ELR (cell line): ENCODE measurements at places on chromosomes 16 and 17.

DNA sequence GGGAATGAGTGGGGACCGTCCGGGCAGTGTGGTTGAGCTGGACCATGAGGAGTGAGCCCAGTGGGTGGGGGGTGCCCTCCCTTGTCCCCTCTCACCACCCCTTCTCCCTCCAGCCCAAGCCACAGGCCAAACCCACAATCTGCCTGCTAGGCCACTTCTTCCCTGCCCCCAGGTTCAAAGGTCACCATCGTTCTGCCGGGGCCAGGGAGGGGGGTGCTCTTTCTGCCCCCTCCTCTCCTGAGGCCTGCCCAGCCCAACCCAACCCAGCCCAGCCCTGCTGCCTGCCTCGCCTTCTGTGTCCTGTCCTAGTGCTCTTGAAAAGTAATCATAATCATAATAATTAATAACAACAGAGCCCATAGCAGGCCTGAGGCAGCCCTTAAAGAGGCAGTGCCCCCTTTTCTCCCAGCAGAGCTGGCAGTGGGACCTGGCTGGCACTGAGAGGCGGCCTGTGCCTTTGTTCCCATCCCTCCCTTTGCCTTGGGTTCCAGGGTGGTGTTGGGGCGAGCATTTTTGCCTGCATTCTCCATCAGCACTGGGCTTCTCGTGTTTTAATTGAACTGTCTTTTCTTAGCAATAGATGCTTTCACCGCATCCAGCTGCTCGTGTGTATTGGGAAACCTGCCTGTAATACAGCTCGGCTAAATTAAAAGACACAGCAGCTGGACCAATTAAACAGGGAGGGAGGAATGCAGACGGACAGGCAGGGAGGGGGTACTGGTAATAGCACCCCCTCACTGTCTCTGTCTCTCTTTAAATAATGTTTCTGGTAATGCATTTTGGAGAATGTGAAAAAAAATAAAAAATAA is 46.8 kb downstream of the SREBF1 start:
- DNase-seq, result no peak

DNA sequence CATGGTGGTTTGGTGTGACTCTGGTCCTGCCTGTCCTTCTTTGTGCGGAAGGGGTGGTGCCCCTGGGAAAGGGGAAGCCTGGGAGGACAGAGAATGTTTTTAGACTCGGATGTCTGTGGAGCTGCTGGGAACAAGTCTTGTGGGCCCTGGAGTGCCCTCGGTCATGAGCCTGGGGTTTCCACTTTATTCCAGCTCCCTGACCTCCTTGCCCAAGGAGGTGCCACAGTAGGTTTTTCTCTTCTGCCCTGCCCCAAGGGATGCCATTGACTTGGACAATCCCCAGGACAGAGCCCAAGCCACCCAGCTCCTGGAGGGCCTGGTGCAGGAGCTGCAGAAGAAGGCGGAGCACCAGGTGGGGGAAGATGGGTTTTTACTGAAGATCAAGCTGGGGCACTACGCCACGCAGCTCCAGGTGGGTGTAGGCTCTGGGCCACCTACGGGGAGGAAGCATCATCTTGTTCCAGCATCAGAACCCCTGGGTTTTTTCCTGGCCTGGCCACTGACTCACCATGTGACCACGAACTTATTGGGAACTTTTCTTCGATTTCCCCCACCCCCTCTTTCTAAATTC is 1.4 kb downstream of the STAT5A start:
- no peak for DNase-seq

DNA sequence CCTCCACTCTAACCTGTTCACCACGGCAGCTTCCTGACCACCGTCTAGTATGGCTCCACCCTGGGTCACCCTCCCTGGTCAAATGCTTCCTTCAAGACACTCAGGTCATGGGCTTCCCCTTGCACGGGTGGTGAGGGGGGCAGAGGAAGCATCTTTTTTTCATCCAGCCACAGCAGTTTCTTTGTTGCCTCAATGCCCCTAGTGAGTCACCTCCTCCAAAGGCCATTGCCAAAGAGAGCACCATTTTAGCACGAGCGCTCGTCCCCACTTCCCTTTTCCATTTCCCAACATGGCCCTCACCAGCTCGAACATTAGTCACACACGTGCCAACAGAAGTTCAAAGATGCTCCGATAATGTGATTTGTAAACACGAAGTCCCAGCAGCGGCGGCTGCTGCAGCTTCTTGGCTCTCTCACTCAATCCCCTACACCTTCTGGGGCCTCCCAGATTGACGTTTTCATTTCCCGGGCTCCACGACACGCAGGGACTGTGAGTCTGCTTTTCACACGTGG is 134.6 kb downstream of the GAS7 start:
- DNase-seq, result no peak

DNA sequence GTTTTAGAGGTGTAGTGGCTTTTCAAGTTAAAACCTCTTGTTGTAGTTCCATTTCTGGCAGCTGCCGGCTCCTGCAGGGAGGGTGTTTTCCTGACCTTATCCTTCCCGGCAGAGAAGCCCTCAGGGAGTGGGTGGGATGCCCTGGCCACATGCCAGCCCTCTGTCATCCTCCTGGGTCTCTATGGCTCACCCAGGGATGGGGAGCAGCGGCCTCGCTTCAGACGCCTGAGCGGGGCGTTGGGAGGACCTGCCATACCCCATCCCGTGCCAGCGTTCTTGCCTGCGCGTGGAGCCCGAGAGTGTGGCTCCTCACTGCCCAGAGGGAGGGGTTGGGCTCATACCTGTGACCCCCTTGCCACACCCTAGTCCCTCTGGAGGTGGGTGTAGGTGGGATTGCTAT is 11.9 kb downstream of the KCNJ12 start:
- DNase-seq, result no peak

- DNase-seq, result no peak
Measured at GRCh38 chr17:29628644-29629043, 5.9 kb upstream of the CORO6 start.

DNA sequence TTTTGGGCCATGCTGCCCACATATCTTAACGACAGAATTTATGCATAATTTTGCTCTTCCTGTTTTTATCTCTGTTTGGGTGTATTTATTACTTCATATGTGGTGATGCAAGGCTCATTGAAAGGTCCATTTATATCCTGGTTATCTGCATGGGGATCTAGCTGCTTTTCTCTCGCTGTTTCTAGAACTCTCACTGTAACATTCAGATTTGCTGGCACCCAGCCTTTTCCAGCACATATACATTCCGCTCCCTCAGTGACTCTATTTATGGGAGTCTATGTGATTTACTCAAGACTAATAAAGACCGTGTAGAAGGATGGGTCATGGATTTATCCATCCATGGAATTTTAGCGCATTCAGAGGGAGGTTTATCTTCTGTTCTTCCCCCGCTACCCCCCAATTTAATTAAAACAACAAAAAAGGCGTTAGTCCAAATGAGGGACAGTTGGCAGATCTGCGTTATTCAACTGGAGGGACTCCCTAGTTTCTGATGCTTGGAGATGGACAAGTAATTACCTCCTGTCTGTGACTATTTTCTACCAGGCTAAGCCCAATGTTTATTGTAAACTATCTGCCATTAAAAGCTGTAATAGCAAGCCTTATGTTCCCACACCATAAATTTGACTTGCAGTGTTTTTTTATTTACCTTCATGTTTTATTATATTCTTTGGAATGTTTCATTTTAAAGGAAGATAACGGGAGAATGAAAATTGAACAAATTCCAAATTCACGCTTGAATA is 19.8 kb upstream of the MARCHF10 start:
- DNase-seq, result peak; percentile 17

- peak; percentile 62 for DNase-seq
Measured at GRCh38 chr16:1723450-1724147, 17.6 kb downstream of the MAPK8IP3 start.

DNA sequence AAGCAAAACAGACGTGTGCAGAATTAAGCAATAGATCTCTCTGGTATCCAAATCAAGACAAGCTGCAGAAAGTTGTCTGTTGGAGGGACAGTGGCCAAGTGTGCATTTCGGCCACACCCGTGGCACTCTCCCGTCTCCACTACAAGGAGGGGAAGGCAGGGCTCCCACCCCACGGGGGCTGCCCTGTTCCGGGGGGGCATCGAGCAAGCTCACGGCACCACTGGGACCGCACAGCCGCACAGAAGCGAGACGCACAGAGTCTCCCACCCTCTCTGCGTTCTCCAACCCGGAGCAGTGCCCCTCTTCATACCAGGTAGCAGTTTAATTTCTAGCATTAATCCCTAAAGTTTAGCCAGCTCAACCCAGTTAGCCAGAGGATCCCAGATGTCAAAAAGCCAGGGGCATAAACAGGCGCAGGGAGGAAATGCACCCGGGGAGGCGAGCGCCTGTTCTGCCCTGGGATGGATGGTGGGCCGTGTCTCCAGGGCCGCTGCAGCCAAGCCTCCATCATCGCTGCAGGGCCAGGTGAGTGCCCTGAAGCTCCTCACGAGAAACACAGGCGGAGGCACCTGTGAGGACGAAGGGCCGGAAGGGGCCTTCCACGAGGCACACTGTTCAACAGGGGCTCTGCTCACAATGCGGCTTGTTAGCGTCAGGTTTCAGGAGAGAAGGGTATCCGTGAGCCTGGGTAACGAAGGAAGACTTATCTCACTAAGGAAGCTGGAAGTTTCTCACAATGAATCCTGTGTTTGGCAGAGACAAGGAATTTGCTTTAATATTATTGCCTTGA is 42.1 kb upstream of the METRNL start:
- no peak for DNase-seq

DNA sequence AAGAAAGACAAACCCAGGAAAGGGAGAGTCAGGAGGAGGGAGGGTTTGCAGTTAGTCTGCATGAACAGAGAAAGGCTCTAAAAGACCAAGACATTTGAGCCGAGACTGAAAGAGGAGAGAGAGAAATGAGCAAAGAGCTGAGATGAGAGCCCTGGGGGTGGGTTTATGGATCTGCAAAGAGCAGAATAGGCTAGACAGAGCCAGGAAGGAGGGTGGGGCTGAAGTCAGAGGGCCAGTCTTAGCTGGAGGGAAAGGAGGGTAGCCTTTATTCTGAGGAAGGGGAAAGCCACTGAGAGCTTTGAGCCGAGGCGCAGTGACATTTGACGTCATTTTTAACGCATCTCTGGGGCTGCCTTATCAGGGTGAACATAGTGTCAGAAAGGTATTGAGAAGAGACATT is 85.7 kb upstream of the CDH13 start:
- no peak for DNase-seq

GRCh38 chr16:15587152-15587825 is 55.7 kb downstream of the MARF1 start:
- DNase-seq, result no peak

DNA sequence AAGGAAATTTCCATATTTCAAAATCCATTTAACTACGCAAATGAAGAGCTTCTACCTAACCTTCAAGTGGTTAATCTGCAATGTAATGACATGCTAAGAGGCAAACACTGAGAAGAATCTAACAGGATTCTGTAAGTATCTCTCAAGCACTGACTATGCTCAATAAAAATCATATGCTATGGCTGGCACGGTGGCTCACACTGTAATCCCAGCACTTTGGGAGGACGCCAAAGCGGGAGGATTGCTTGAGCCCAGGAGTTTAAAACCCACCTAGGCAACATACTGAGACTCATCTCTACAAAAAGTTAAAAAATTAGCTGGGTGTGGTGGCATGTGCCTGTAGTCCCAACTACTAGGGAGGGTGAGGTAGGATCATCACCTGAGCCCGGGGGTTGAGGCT is 32.7 kb downstream of the GNA13 start:
- DNase-seq, result peak; percentile 16

DNA sequence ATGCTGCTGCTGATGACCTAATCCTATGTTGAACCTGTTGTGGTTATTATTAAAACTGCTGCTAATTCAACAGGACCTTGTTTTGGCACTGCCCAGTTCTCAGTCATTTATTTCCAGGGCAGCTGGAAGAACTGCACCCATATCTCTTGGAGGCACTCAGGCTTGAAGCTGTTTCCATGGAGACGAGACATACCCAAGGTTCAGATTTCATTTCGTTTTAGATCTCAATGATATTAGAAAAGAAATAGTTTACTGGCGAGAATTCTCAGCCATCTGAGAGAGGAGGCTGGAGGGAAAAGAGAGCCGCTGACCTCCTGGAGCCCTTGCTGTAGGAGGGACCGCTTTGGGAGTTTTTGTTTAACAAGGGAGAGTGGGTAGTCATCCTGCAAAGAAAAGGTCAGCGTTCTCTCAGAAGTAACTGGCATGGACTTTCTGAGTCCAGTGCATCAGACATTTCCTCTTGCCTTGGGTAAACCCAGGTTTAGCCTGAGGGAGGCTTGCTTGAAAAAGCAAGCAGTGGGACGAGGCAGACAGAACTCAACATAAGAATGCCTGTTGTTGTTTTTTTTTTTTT is 75.4 kb downstream of the YPEL2 start:
- DNase-seq, result peak; percentile 13
